Esophagus squamous epithelium (tissue), 5 donors: ENCODE measurements at places on chromosomes 4 and X. TPM values are rescaled to one million over a fixed set of nuclear protein-coding genes. Genes with fewer than 3 reads are reported as not detected.
A peak's percentile ranks its signal among the peaks of the same experiment; 100 is the strongest.

The ENAM gene
- total RNA-seq, result not detected

DNA sequence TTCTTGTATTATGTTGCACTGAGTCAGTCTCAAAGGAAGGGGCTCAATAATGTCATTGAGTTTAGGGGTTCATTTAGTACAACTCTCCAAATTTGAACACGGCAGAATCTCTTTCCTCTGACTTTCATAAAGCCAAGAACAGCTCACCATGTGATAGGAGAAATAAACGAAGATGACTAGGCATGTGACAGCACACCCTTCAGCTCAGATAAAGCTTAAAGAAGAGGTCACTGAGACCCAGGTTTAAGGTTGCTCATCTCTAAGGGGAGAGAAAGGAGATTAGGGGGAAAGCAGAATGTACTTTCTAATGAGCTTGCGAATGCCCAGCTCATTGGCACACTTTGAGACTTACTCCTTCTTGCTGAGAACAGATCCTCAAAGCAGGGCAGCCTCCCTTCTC, 89.0 kb downstream of the PLAC1 start:
- H3K27ac ChIP-seq, result no peak overlapping the region
- DNase-seq, result no peak
- H3K36me3 ChIP-seq, result no peaks in the 10 kb centered on the region
- no peak overlapping the region for H3K4me3 ChIP-seq

GRCh38 chr4:27886120-27886519, 1025.5 kb downstream of the STIM2 start:
- H3K27ac ChIP-seq, result no peak overlapping the region
- H3K27me3 ChIP-seq, result no peaks in the 10 kb centered on the region
- no peak overlapping the region for H3K4me3 ChIP-seq
- H3K36me3 ChIP-seq, result no peaks in the 10 kb centered on the region
- no peak for DNase-seq
- H3K4me1 ChIP-seq, result no peaks in the 10 kb centered on the region

The USP26 gene
- not detected for total RNA-seq

The BEX5 gene
- total RNA-seq, result not detected

DNA sequence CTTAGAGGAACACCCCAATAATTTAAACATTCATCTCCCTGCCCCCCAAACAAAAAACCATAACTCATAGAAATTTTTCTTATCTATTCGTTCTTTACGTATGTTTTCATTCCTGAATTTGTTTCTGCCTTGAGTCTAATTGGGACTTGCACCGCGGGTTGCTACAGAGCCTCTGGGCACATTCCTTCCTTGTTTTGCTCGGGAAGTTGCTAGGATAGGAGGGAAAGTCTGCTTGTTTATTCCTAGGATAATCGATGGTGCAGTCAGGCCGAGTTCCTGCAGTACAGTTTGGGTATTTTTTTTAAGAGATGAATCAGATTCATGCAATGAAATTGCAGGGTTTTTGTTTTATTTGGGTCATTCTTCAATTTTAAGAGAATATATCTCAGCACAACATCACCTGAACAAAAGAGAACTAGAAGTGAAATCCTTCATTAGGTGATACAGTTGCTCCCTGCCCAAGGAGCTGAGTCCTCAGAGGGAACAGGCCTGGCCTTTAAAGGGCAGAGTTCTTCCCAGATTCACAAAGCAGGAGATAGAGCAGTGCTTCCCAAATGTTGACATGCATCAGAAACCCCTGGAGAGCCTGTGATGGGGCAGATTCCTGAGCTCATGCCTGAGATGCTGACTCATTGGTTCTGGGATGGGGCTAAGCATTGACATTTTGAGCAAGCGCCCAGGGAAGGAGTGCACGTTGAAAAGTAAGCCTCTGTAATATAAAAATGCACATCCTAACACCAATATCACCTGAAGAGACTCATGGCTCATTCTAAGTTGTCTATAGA, 114.9 kb upstream of the FAM9B start:
- no peak overlapping the region for H3K4me3 ChIP-seq
- H3K36me3 ChIP-seq, result no peaks in the 10 kb centered on the region
- H3K27me3 ChIP-seq, result no peaks in the 10 kb centered on the region
- no peak for DNase-seq
- peak overlapping the region; percentile 42 for H3K27ac ChIP-seq
- H3K4me1 ChIP-seq, result no peaks in the 10 kb centered on the region

DNA sequence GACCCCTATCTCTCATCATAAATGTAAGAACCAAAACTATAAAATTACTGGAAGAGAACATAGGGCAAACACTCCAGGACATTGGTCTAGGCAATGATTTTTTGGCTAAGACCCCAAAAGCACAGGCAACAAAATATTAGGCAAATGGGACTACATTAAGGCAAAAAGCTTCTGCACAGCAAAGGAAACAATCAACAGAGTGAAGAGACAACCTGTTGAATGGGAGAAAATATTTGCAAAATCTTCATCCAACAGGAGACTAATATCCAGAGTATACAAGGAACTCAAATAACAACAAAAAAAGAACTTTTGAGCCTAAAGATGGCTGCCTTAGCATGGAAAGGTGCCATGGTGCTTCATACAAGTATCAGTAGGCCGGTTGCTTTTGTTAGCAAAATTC, 111.1 kb upstream of the FMR1 start:
- no peaks in the 10 kb centered on the region for H3K36me3 ChIP-seq
- H3K4me1 ChIP-seq, result no peaks in the 10 kb centered on the region
- no peak overlapping the region for H3K4me3 ChIP-seq
- no peak overlapping the region for H3K27ac ChIP-seq

The GAR1 gene
- total RNA-seq, result 5.9 TPM

The ASB11 gene
- total RNA-seq, result not detected

- DNase-seq, result no peak
- no peak overlapping the region for H3K4me3 ChIP-seq
- H3K27me3 ChIP-seq, result no peaks in the 10 kb centered on the region
- H3K4me1 ChIP-seq, result peaks cover 38% of the 10 kb centered on the region
These were observed 3.5 kb downstream of the FAT1 start for GRCh38 chr4:186719925-186720694.

GRCh38 chr4:102321260-102321995, 23.9 kb downstream of the SLC39A8 start:
- no peak overlapping the region for H3K4me3 ChIP-seq
- no peaks in the 10 kb centered on the region for H3K4me1 ChIP-seq
- no peaks in the 10 kb centered on the region for H3K27me3 ChIP-seq
- H3K36me3 ChIP-seq, result no peaks in the 10 kb centered on the region
- no peak for DNase-seq

- no peak for DNase-seq
- no peaks in the 10 kb centered on the region for H3K27me3 ChIP-seq
- no peaks in the 10 kb centered on the region for H3K36me3 ChIP-seq
- no peak overlapping the region for H3K27ac ChIP-seq
These were observed 180.3 kb downstream of the DCLK2 start for GRCh38 chr4:150258569-150258968.

The IL15 gene
- 2.7 TPM for total RNA-seq

The QRFPR gene
- total RNA-seq, result not detected

GRCh38 chr4:180292339-180292738, 1950.9 kb upstream of the TENM3 start:
- H3K4me1 ChIP-seq, result no peaks in the 10 kb centered on the region
- no peaks in the 10 kb centered on the region for H3K36me3 ChIP-seq
- no peak overlapping the region for H3K4me3 ChIP-seq
- H3K27ac ChIP-seq, result no peak overlapping the region
- no peak for DNase-seq
- H3K27me3 ChIP-seq, result no peaks in the 10 kb centered on the region

The SH2D1A gene
- total RNA-seq, result 0.53 TPM

DNA sequence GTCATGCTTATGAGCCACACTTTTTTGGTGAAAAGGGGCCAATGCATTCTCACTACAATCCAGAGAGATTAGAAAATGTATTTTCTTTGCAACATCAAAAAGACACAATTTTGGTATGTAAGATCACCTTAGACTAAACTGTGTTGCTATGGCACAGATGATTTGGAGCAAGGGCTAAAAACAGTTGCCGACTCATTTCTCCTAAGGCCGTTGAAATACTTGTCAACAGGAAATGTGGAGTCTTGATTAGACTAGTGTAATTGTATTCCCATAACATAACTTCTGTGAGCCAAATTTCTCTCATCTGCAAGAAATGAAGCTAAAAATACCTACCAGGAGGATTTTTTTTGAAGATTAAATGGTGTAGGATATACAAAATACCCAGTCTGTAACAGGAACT, 2547.7 kb downstream of the ARAP2 start:
- H3K27ac ChIP-seq, result no peak overlapping the region
- no peaks in the 10 kb centered on the region for H3K36me3 ChIP-seq
